ENCODE measurements at places on chromosomes 2 and 18.

DNA sequence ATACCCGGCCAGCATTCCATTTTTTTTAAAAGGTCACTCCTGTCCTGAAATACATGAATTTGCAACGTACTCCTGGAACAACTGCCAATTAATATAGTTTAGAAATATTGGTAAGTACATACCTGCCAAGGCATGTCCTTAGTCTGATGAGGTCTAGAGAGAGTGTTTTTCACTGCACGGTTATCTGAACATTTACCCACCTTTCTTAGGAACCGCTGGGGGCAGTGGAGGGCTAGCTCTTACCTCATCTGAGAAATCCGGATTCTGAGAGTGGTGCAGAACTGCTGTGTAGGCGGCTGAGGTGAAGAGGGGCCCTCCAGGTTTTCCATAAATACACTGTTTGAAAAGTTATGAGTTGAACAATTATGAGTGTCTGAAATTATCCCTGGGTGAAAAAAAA, 133.1 kb upstream of the CCDC195 start:
- DNase-seq, result no peak

DNA sequence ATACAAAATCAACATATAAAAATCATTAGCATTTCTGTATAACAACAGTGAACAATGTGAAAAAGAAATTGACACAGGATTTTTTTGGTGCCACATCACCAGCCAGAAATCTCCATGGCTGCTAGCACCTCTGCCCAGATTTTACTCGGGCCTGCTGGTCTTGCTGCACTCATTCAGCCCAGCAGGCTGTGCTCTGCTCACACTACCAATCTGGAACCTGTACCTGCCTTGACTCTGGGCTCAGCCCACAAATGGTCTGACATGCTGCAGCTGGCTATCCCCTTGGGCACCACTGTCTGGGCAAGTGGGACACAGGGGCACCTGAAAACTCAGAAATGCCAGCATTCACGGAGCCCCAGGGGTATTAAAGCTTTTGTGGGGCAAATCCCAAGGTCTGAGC, 392.5 kb upstream of the NRXN1 start:
- peak; percentile 10 for DNase-seq

- peak; percentile 37 for DNase-seq
These were observed 16.3 kb upstream of the KCNG2 start for GRCh38 chr18:79781331-79781941.

DNA sequence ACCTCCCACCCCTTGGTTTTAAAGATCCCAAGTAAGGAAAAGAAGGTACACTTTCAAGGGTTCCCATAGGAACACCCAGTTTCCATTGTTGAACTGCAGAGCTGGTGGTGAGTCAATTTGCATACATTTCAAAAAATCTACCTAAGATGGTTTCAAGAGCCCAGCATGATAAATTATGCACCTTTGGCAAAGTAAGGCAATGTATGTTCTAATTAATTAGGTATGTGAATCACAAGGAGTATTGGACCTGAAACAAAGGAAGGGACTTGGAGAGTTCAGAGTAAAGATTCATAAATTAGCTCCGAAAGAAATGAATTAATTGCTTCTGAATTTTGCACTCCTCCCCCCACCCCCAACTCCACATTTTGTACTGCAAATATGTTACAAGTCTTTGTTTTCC, 459.7 kb downstream of the LRATD1 start:
- DNase-seq, result no peak

GRCh38 chr18:65906621-65907034, 155.8 kb downstream of the CDH7 start:
- DNase-seq, result no peak

DNA sequence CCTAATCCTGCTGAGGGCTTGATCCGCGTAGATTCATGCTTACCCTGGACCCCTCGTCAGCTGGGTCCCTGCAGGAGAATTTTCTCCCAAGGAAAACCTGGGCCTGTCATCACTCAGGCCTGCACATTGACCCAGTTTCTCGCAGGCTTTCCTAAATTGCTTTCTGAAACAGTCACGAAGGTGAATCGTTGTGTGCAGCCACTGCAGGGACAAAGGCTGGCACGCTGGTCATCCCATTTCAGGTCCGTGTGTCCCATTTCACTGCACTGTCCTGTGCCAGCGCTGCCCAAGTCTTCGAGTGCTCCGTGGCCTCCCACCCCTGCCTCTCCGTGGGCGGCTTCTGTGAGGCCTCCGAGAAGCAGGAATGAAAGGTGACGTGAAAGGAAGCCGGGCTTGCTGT, 62.8 kb upstream of the YWHAQ start:
- no peak for DNase-seq

- no peak for DNase-seq
These were observed 134.0 kb downstream of the NEDD4L start for GRCh38 chr18:58177896-58178470.

DNA sequence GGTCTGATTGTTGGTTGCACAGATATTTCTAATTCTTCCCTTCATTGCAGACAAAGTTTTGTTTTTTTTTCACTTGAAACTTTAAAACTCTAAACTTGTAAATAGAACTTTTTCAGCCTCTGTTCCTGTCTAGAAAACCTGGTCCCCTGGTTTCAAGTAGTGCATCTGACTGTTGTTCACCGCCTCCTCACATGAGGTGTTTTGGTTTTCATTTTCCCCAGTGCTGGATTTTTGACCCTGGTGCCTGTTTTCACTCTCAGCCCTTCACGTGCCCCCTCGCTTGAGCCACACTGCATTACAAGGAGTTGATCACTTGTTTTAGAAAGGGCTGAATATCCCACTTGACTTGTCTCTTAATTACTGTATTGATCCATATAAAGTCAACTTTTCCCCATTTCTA, 100.1 kb downstream of the TMEM185B start:
- no peak for DNase-seq

GRCh38 chr18:1585881-1586488, 681.3 kb downstream of the ADCYAP1 start:
- peak; percentile 46 for DNase-seq

DNA sequence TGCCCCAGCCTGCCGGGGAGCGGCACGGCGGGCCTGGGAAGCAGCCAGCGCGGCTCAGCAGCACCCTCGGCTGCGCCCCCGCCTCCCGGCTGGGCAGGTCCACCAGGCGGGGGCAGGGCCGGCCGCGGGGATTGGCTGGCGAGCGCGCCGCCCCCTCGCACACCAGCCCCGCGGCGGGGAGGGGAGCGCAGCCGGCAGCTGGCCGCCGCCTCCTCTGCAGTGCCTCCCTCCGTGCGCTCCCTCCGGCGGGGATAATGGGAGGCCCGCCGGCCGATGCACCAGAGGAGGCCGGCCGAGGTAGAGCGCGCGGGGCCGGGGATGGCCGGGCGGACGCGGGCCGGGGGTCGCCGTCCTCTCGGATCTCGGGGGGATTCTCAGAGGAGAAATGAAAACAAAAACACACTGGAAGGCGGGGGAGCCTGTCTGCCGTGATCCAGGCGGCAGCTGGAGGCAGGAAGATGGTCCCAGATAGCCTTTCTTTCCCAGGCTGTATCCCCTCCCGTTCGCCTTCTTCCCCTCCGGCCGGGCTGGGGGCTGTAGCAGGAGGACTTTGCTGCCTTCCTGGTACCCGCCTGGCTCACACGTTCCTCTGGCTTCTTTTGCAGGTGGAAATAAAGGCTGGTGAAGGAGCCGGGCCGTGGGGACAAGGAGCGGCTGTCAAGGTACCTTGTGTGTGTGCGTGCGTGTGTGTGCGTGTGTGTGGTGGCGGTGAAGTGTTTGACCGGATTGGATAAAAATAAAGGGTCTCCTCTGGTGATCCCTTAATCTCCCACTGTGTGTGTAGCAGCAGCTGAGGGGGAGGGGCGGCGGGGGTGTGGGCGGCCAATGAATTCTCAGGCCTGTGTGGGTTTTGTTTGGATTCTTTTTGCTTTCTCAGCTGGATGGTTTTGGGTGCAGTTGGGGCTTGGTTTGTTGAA, 18.1 kb downstream of the TET3 start:
- DNase-seq, result peak; percentile 88

- DNase-seq, result peak; percentile 30
These were observed 568 bp downstream of the TMEM131 start for GRCh38 chr2:97995026-97995733.

- no peak for DNase-seq
These were observed 292.5 kb upstream of the TRIB2 start for GRCh38 chr2:12424219-12424618.

Measured in iris pigment epithelial cell (primary cell).